ENCODE measurements at places on chromosomes 1 and 21.

DNA sequence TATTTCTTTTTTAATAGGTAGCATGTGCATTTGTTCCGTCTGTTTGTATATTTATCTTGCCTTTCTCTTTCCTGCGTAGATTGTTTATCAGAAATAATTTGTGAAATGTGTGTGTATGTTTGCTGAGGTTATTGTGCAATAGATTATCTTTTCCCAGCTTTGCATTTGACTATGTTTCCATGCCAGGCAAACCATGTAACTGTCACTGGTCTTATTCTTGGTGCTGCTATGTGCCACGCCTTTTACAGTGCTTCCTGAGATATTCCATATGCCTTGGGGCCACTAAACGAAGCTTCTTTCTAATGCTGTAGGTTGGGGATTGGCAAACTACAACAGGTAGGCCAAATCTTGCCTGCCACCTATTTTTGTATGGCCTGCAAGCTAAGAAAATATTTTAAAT lies 598.8 kb downstream of the PLPP3 start:
- DNase-seq, result no peak

GRCh38 chr1:24327891-24328290 lies 8.7 kb downstream of the GRHL3 start:
- peak; percentile 9 for DNase-seq

DNA sequence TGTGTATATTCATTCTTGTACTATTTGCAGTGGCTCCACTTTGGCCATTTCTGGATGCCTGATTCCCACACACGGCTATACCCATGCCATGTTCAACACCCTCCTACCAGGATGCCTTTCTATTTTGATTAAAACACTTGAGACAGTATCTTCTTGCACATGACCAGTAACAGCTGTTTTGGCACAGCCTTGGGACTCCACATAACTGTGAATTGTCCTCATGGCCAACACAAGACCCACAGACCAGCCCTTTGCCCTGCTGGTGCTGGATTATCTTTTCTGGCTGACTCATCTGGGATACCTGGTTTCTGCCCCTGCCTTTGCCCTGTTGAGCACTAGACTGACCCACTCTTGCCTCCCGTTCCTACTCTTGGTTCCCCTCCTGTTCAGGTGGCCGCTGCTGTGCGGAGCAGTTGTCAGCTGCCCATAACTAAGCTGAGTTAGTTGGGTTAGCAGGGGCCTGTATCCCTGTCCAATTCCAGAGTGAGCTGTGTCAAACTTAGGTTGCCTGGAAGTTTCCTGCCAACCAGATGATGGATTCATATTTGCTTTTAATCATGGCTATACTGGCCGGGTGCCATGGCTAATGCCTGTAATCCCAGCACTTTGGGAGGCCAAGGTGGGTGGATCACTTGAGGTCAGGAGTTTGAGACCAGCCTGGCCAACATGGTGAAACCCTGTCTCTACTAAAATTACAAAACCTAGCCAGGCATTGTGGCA lies 10.8 kb upstream of the EYA3 start:
- DNase-seq, result no peak

GRCh38 chr1:103525114-103525606 lies 339 bp upstream of the RNPC3 start:
- peak; percentile 52 for DNase-seq

DNA sequence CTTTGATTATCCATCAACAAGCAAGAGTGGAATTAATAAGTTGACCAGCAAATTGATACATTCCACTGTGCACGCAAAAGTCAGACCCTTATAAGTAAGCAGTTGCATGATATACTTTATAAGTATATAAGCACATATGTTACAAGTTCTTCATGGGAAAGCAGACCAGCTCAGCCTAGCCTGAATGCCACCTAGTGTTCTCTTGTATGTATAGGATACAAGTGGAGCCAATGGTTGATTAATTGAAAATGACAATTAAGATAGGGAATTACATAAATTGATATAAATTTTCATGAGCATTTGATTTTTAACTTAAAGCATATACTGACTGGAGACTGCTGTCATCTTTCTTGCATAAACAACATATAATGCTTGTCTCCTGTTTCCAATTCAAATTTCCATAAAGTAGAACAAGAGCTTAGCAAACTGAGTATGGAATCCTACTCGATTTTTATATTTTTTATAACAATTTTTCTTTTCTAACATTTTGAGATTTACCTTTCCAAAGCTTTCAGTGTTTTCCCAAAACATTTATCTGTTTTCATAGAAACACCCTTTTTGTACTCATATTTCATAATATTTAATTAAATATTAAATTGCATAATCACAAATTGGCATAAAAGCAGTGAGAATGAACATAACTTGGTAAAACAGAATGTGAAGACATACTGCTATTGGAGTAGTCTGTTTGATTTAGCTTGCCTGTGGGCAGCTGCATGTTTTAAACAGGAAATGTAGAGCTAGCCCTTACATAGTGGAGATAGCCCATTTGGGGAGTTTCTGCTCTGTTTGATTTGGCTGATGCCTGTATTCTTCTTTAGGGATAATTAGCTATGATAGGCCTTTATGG lies 62.8 kb downstream of the MAGI3 start:
- peak; percentile 47 for DNase-seq

GRCh38 chr1:25675729-25676476 lies 59.3 kb downstream of the MAN1C1 start:
- DNase-seq, result no peak

DNA sequence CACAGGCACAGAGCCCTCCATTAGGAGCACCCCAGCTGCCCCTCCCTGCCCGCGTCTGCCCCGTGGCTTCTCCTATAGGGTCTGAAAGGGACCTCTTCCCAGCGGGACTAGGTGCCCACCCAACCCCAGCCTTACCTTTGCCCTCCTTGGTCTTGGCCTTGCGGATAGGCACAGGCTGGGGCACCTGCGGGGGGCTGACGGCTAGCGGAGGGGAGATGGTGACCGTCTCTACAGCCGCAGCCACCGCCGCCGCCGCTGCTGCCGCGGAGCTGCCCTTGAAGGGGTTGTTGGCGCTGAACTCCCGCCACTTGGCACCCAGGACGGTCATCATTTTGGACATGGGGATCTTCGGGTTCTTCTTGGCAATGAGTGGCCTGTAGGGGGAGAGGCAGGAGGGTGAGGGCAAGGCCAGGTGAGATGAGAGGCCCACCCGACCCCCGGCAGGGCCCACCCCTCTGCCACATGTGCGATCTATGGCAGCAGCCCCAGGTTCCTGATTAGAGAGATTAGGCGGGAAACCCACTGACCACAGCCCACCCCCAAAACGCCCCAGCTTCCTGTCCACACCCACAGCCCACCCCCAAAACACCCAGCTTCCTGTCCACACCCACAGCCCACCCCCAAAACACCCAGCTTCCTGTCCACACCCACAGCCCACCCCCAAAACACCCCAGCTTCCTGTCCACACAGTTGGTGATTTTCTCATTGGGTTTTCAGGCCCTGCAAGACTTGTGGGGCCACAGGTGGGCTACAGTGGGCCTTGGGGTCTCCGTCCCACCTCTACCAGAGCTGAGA lies 25.4 kb downstream of the CHD5 start:
- DNase-seq, result no peak

GRCh38 chr1:47324682-47325081 lies 8.9 kb upstream of the CMPK1 start:
- DNase-seq, result no peak

GRCh38 chr1:121443001-121443540 lies 258.3 kb downstream of the SRGAP2C start:
- peak; percentile 54 for DNase-seq

DNA sequence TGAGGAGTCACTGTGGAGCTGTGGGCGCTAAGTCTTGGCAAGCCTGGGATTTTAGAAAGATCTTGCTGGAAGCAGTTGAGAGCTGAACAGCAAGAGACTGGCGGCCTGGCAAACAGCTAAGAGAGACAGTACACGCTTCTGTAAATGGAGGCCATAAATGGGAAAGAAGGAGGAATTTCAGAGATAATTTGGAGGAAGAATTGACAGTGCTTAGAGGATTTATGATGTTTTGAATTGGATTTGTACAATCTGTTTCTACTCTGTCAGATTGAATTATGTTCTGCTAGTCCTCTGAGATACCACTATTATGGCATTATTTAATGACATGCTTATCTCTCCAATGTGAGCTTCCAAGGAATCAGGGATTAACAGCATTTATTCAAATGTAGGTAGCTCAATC lies 50.1 kb downstream of the ABCA4 start:
- no peak for DNase-seq

DNA sequence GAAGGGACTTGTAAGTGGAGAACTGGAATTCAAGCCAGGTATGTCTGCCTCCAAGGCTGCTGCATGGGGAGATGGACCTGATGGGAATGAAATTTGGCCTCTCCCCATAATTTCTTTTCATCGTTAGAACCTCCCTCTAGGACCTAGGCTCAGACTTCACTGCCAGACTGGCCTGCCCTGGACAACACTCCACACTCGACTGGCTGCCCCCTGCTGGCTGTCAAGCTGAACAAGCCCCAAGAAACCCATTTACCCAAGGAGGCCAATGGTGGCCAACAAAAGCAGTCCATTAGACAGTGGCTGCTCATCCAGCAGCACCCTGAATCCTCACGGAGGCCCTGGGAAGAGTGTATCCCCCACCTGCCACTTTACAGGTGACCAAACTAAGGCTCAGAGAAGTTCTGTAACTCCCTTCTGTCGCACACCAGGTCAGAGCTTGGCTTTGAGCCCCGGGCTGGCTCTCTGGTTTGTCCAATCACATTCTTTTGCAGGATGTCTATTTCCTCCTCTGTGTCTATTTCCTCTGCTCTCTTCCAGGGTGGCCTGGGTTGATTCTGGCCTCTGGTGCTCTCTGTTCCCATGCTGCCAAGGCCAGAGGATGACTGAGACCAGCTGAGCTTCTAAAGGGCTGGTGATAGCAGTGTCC lies 3.8 kb downstream of the RNF186 start:
- DNase-seq, result peak; percentile 28

DNA sequence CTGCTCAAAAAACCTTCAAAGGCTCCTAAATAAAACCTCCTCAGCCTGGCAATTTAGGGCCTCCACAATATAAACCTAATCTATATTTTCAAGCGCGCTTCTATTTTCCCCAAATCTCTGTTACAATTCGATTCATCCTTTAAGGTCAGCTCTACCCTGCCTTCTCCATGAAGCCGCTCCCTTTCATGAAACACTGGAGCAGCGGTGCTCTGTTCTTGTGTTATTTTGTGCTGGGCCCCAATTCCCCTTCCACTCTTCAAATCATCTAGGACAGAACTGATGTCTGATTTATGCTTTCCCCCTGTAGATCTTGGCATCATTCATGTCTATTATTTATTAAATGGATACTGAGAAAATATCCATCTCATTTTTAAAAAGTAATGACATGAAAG lies 6.9 kb downstream of the ERRFI1 start:
- DNase-seq, result no peak

DNA sequence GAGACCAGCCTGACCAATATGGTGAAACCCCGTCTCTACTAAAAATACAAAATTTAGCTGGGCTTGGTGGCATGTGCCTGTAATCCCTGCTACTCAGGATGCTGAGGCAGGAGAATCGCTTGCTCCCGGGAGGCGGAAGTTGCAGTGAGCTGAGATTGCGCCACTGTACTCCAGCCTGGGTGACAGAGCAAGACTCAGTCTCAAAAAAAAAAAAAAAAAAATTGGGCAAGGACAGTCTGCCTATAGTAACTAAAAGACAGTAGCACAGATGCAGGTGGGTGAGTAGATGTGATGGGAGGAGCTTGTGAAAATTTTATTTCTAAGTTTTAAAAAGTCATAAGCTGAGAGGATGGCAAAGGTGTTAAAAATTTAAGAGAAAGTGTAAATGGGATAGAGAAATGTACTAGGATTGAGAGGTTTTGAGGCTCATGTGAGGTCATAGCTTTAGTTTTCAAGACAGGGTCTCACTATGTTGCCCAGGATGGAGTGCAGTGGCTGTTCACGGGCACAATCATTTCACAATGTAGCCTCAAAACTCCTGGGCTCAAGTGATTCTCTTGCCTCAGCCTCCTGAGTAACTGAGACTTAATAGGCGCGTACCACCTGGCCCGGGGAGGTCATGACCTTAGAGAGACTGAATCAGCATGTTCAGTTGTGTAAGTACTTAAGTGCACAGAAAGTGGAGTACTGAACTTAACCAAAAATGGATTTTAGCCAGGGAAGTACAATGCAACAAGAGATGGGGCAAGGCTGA lies 33.7 kb downstream of the PTP4A2 start:
- DNase-seq, result peak; percentile 23

DNA sequence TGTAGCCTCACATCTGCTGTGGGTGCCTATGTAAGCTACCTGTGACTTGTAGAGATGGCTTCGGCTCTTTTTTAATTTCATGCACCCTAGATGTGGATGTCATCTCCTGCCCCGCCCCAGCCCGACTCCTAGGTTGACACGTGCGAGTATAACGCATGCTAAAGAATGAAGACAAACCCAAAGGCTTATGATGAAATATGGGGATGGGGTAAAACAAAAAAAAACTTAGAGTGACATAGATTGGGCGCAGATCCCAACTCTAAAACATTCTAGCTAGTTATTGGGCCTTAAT lies 613 bp upstream of the ERO1B start:
- DNase-seq, result peak; percentile 6

GRCh38 chr1:108643492-108644335 lies 17.2 kb downstream of the HENMT1 start:
- peak; percentile 62 for DNase-seq

All from fibroblast of skin of right quadriceps (primary cell).